Heart left ventricle (tissue), 16 donors: ENCODE measurements at places on chromosomes 11 and 22. TPM values are rescaled to one million over a fixed set of nuclear protein-coding genes. Genes with fewer than 3 reads are reported as not detected.

LRRC74B gene
- not detected for total RNA-seq

PLEKHB1 gene
- total RNA-seq, result 16.0 TPM

OR5D16 gene
- not detected for total RNA-seq

DNA sequence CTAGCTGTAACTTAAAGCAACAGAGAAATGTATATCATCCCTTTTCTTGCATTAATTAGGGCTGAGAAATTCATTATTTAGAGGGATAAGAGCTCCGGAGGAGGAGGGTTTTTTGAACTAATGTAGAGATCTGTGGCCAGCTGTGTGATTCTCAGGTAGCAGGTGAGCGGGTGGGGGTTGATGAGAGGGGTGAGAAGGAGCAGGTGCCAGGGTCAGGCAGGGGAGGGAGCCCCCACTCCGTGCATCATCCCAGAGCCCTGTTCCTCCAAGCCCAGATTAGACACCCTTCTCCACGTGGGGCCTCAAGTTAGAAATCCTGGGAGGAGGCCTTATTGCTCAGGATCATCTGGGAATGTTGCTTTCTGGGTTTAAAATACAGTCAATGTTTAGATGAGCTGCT, 24.9 kb downstream of the ZBTB16 start:
- H3K27ac ChIP-seq, result peak overlapping the region; percentile 71
- H3K27me3 ChIP-seq, result no peaks in the 10 kb centered on the region
- H3K36me3 ChIP-seq, result no peaks in the 10 kb centered on the region
- no peak overlapping the region for H3K4me3 ChIP-seq
- DNase-seq, result no peak

DNA sequence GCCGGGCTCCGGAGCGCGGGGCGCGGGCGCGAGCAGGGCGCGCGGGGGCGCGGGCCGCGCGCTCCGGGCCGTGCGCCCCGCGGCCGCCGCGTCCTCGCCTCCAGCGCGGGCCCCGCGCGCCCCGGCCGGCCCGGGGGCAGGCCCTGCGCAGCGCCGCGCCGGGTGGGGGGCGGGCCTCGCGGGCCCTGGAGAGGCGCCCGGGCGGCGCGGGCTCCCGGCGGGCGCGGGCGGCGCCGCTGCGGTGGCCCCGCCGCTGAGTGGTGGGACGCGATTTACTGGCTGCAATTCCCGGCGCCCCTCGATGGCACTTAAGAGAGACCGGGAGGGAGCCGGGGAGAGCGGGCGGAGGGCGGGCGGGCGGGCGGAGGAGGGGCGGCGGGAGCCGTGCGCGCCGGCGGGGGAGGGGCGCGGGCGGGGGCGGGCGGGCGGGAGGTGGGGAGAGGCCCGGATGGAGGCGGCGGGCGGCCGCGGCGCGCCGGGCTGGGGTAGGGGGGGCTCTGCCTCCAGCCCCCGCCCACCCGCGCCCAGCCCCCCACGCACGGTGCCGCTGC, 73.2 kb upstream of the TCF20 start:
- peak overlapping the region; percentile 48 for H3K4me3 ChIP-seq
- no peak overlapping the region for H3K27ac ChIP-seq
- no peaks in the 10 kb centered on the region for H3K27me3 ChIP-seq
- DNase-seq, result no peak
- peaks cover 4% of the 10 kb centered on the region for H3K4me1 ChIP-seq
- no peaks in the 10 kb centered on the region for H3K36me3 ChIP-seq

DNA sequence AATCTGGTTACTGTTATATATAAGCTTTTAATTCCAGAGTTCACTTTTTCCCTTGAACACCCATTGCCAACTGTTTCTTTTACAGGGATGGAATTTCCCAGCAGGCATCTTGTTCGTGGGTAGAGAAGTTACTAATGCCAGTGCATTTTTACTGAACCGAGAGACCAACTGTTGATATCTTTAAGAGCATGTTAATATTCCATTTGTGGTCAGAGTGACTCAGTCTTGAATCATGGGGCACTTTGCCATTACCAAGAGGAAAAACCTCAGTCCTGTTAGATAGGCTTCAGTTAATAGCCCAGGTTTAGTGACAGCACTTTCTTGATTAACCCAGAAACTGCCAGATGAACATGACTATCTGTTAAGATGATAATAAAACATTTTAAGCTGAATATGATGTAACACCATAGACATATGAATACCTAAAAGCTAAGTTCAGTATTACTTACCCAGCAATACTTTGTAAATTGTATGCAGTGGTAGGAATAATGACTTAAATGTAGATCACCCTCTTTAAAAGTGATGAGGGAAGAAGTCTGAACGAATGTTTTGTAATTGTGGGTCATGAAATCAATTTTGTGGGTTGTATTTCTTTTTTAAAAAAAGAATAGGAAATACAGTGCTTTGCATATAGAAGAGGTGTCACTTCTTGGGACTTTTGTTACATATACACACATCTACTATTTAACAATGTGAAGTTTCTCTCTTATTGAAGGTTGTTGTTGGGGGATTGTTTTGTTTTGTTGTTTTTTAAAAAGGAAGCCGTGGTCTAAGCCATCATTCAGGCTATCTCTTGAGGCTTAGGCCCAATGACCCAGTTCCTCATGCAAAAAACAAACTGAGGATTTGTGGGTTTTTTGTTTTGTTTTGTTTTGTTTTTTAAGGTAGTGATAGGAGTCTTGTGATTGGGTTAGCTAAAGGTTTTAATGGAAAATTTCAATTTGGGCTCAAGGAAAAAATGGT, 79.2 kb upstream of the GRIK4 start:
- H3K36me3 ChIP-seq, result peaks cover 19% of the 10 kb centered on the region
- no peaks in the 10 kb centered on the region for H3K27me3 ChIP-seq
- no peak overlapping the region for H3K4me3 ChIP-seq
- no peak for DNase-seq

DNA sequence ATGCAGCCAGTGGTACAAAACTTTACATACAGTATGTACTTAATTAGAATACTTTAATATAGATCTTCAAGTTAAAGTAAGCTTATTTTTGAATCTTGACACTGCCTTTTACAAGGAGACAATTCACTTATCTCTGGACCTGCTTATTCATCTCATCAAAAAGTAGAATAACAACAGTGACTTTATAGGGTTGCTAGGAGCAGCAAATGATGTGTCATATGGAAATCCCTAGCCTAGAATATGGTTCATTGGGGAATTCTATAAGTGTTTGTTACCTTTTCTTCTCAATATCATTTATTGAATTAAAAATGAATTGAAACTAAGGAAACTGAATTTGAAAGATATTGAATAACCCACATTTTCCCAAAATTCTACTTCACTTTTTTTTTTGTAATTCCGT, 45.0 kb upstream of the FIBIN start:
- no peaks in the 10 kb centered on the region for H3K36me3 ChIP-seq
- no peak overlapping the region for H3K27ac ChIP-seq
- H3K4me1 ChIP-seq, result peaks cover 9% of the 10 kb centered on the region
- DNase-seq, result no peak
- H3K27me3 ChIP-seq, result no peaks in the 10 kb centered on the region

DNA sequence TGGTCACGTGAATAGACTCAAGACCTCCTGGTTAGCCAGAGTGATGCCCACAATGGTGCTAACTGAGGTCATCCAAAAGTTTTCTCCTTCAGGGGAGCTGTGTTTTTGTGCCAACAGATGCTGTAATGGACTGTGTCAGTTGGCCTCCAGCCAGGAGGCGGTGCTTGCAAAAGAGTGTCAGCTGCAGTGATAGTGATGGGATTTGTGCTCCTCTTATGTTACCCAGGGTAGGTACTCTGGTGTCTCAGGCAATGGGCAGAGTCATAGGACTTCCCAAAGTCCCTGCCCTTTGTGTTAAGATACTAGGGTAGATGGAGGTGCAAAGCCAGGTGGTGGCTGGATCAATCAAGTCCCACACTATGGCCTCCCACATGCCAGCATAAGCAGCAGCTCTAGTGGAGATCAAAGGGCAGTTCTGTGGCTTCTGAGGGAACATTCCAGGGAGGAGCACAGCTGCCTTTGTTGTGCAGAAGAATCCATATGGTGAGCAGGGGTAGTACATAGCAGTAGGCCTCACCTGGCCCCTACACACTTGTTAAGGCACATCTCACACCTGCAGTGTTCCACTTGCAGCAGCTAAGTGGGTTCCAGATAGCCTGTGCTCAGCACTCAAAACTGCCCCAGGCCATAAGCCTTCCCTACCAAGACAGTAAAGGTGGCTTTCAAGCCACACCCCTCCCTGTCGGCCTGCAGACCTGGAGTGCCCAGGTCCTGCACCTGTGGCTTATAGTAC, 9.4 kb upstream of the FANCF start:
- no peaks in the 10 kb centered on the region for H3K27me3 ChIP-seq
- DNase-seq, result no peak
- no peak overlapping the region for H3K27ac ChIP-seq
- H3K4me3 ChIP-seq, result no peak overlapping the region
- no peaks in the 10 kb centered on the region for H3K36me3 ChIP-seq
- H3K4me1 ChIP-seq, result no peaks in the 10 kb centered on the region
